ENCODE measurements at places on chromosomes 7 and 10.

DNA sequence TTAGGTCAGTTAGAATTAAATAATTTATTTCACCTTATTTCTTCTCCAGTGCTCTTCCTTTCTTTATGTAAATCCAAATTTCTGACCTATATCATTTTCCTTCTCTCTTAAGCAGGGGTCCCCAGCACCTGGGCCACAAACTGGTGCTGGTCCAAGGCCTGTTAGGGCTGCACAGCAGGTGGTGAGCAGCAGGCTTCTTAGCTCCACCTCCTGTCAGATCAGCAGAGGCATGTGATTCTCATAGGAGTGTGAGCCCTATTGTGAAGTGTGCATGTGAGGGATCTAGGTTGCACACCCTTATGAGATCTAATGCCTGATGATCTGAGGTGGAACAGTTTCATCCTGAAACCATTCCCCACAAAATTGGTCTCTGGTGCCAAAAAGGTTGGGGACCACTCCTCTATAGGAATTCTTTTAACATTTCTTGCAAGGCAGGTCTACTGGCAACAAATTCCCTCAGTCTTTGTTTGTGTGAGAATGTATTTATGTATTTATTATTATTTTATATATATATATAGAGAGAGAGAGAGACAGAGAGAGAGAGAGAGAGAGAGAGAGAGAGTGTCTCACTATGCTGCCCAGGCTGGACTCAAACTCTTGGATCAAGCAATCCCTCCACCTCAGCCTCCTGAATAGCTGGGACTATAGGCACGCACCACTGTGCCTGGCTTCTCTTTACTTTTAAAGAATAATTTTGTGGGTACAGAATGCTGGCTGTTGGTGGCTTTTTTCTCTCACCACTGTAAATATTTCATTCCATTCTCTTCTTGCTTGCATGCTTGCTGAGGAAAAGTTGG is 4.3 kb upstream of the ABCC2 start:
- DNase-seq: no peak

- no peak for DNase-seq
Measured at GRCh38 chr7:27062946-27063345, 32.9 kb downstream of the HOXA1 start.

DNA sequence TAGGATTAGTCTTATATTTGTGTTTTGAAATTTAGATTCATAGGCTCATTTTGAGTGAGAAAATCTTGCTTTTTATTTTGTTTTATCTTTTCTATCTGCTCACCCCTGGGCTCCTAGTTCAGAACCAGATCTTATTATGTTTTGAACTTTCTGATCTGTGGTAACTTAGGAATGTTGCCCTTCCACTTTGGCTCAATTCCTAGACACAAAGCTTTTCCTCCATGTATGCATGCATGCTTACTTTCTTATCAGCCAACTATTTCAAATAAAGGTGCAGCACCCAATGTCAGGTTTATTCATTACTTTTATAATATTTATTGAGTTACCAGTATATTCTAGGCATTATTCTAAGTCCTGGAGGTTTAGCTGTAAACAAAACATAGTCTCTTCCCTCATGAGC is 374.8 kb upstream of the KIAA1217 start:
- DNase-seq: no peak

GRCh38 chr10:52814506-52814905 is 41.9 kb upstream of the MBL2 start:
- no peak for DNase-seq

DNA sequence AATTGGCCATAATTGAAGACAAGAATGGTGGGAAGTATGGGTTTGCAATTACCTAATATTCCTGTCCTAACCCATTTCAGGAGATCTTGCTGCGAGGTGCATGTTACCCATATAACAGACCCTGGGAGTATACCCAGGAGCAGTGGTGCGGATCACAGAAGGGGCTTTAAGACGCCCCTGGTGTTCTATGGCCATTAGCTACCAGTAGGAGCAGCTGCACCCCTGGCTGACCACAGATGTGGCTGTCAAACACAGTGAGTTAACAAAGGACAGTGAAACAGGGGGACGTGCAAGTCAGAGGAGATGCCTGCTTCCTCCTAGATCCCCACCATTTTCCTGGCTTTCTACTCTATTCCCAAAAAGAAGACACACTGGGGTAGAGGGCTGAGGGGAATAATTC is 25.2 kb downstream of the AOC1 start:
- DNase-seq: no peak

DNA sequence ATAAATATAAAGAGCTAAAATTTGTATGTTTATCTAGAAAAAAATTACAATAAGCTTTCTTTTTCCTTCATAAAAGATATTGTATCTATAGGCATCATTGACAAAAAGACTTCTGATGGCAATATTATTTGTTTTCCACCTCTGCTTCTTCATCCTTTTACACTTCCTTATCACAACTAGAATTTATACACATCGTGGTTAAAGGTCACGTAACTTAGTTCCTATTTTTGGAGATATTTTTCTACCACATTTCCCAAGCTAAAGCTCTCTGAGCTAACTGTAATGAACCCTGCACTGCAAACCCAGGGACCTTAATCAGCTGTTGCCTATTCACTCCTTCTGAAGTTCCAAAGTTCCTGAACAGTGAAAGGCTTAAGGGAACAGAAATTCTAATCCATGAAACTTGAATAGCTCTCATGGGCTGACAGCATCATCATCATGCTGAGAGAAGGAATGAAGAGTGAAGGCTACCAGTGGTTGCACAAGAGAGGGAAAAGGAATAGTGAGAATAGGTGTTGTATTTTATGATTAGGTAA is 106.1 kb upstream of the SLC13A1 start:
- no peak for DNase-seq
